A549 treated with Mapracorat at 1 μM for 4 hours (cell line): ENCODE measurements at places on chromosomes 3 and 15. TPM values are rescaled to one million over a fixed set of nuclear protein-coding genes. Genes with fewer than 3 reads are reported as not detected.

Gene PLA1A
- total RNA-seq: 0.26 to 0.80 TPM (median 0.40 TPM) in 5 replicates

Gene PLA2G4E
- not detected in 5 replicates for total RNA-seq

Gene IGSF10
- total RNA-seq: 0.28 to 0.57 TPM (median 0.35 TPM) in 5 replicates

Gene MON1A
- total RNA-seq: 5.1 to 9.5 TPM (median 8.1 TPM) in 5 replicates

Gene CACNA2D3
- total RNA-seq: 0.09 to 0.34 TPM (median 0.17 TPM) in 5 replicates

Gene CHRM5
- total RNA-seq: 0.03 to 0.04 TPM in 2 of 5 replicates, not detected in the others

Gene RBPMS2
- total RNA-seq: 6.6 to 9.4 TPM (median 8.3 TPM) in 5 replicates

Gene PCOLCE2
- 24.9 to 36.3 TPM (median 30.3 TPM) in 5 replicates for total RNA-seq

Gene CPNE9
- total RNA-seq: 0.15 to 0.31 TPM (median 0.17 TPM) in 3 of 5 replicates, not detected in the others

Gene PIGBOS1
- total RNA-seq: 23.8 to 35.1 TPM (median 27.0 TPM) in 5 replicates

Gene DENND6A
- total RNA-seq: 5.6 to 9.0 TPM (median 7.0 TPM) in 5 replicates

Gene HTD2
- total RNA-seq: 7.3 to 8.3 TPM (median 7.7 TPM) in 5 replicates

Gene LRRC34
- not detected in 5 replicates for total RNA-seq

Gene ALG1L2
- total RNA-seq: not detected in 5 replicates

Gene LARP6
- total RNA-seq: 50.6 to 85.9 TPM (median 79.7 TPM) in 5 replicates

Gene GOLGA8R
- 0.17 to 0.26 TPM (median 0.22 TPM) in 4 of 5 replicates, not detected in the other for total RNA-seq

Gene ZIC4
- total RNA-seq: not detected in 5 replicates

Gene VGLL3
- 5.1 to 15.1 TPM (median 9.3 TPM) in 5 replicates for total RNA-seq

Gene IMPG2
- 0.01 to 0.02 TPM (median 0.02 TPM) in 3 of 5 replicates, not detected in the others for total RNA-seq

Gene TLR9
- total RNA-seq: 0.07 TPM in 1 of 5 replicates, not detected in the others

Gene ARHGEF26
- 7.4 to 10.0 TPM (median 9.0 TPM) in 5 replicates for total RNA-seq

Gene RNF168
- 3.4 to 4.9 TPM (median 4.0 TPM) in 5 replicates for total RNA-seq

Gene SEMA5B
- 0.15 to 0.66 TPM (median 0.33 TPM) in 5 replicates for total RNA-seq

Gene PLSCR5
- total RNA-seq: not detected in 5 replicates

Gene PLA2G4D
- total RNA-seq: not detected in 5 replicates
